Skeletal muscle cell (primary cell): ENCODE measurements at places on chromosomes 7 and 10.

DNA sequence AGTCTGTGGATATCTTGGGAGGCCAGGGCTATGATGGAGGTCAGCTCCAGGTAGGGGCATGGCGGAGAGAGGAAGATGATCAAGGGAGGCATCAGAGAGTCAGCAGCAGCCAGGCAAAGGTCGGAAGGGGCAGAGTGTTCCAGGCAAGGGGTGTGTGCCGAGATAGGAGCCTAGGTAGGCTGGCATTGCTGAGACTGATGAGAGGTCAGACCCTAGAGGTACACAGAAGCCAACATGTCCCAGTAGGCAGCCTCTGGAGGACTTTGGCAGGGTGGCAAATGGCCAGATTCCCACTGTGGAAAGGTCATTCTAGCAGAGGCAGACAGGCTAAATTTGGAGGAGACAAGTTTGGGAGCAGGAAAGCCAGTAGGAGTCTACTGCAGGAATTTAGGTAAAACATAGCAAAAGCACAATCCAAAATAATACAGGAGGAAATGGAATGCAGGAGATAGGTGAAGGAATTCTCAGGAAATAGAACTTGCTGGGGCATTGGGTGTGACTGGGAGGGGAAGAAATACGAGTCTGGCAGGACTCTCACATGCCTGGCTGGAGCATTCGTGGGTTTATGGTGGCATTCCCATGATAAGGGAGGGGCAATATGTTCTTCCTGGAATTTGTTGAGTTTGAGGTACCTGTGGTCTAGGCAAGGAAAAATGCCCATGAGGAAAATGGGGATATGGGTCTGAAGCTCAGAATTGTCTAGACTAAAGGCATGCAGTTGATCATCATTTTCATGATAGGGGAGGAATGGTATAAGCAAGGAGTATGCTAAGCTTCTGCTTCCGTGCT lies 25.7 kb downstream of the TMEM176A start:
- DNase-seq: no peak

GRCh38 chr7:96136600-96137239 lies 185.2 kb downstream of the SLC25A13 start:
- no peak for DNase-seq

DNA sequence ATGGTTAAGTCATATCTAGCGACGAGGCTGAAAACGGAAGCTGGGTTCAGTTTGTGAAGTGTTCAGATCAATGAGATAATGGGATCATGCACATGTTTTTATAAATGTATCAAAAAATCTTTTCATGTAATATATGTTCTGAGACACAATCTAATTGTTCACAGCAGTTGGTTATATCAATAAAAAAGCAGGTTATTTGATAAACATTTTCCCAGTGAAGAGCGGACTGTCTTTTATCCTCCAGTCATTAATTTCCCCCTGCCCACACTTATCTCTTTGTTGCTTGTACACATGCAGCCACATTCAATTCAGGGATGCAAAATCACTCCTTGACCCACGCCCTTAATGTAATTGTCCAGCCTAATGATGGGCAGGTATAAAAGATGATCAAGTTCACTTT lies 563.1 kb downstream of the INHBA start:
- no peak for DNase-seq

DNA sequence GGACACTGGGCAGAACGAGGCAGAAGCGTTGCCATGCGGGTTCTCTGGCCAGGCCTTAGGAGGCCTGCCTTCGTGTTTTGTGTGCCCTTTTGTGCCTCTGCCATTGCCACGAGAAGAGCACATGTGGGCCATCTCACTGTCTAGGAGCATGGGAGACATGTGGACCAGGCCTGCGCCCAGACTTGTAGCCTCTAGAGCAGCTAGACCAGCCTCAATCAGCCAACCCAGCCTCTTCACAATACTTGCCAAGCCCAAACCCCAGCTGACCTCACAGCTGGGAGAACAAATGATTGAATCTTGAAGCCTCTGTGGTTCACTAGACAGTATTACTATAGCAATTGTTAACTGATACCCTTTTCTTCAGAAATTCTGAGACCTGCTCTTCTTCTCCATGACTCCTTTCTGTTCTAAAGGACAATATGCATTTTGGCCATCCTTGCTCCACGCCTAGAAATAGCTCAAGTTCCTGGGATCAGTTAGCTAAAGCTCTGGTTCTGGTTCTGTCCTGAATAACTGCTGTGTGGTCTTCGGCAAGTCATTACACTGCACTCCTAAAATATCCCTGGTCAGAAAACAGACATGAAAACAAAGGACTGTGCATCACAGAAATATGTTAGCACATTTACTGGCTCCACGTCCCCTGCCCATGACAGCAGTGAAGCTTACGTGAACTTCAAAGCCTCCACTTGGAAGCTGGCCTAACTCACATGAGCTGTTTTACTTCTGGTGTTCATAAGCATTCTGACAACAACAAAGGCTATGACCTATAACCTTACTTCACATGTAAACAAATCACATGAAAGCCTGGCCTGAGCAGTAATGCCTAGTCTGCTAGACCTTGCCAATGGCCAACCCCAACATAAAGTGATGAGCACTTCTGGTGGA lies 72.3 kb upstream of the MKRN1 start:
- DNase-seq: no peak

DNA sequence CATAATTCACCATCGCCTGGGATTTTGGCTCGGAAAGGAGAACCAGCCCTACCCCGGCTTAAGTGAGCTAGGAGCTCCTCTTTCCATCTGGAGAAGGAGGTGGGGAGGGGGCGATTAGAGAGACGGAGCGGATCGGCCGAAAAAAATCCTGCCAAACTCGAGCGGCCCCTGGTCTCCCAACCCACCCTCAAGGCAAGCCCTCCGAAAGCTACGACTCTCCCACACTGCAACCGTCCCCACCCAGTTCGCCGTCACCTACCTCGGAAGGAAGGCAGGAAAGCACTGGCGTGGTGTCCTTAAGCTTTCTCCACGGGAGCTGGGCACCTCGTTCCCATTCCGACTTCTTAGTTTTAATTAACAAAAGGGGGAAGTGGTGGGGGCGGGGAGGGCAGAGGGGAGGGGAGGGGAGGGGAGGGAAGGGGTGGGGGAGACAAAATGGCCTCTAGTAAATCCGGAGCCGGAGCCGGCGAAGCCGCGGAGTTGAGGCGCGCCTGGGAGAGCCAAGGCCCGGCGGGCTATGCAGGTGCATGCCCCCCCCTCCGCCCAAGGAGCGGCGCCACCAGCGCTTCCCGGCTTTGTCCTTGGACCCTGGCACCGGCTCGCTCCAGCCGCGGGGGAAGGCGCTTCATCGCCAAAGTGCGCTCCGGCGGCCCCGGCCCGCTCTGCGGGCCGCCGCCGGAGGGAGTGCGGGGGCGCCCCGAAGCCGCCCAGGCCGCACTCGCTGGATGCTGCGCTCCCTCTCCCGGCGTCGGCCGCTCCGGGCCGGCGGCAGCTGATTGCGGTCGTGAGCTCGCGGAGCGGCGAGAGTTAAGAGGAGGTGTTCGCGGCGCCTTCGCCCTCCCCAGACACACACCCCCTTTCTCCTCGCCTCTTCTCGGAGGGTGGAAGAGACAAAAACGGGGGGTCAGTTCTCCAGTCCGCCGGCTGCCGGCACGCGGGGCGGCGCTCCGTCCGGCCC lies at the start of gene LRRC4:
Gene LRRC4, minus strand, starts transcription at position 784 of the 958 bp plus-strand sequence. CDS start 797 bp downstream, outside the sequence.
- no peak for DNase-seq

DNA sequence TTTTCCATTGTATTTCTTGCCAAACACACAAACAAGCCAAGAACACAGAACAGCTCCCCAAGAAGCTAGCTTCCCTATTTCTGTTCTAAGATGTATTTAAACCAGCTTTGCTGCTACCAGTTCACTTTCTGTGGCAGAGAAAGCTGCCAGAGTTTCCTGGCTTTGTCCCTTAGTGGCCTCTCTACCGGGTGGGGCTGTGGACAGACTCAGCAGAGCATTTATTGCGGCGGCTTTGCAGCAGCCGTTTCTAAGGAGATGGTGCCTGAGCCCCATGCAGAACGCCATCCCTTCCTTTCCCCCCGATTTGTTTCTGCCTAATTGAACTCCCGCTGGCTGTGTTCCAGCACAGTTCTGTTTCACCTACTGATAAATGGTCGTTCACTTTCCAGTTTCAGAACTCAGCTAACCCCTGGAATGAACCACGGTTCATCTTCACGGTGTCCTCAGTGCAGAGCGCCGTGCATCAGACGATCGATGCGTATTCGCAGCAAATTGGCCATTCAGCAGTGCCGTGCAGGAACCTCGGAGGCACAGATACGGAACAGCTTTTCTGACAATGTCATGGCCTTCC lies 33.8 kb upstream of the SFMBT2 start:
- DNase-seq: no peak

GRCh38 chr10:122669045-122669444 lies 30.6 kb downstream of the C10orf120 start:
- DNase-seq: no peak

GRCh38 chr7:117667456-117667855 lies 187.6 kb downstream of the CFTR start:
- DNase-seq: no peak

DNA sequence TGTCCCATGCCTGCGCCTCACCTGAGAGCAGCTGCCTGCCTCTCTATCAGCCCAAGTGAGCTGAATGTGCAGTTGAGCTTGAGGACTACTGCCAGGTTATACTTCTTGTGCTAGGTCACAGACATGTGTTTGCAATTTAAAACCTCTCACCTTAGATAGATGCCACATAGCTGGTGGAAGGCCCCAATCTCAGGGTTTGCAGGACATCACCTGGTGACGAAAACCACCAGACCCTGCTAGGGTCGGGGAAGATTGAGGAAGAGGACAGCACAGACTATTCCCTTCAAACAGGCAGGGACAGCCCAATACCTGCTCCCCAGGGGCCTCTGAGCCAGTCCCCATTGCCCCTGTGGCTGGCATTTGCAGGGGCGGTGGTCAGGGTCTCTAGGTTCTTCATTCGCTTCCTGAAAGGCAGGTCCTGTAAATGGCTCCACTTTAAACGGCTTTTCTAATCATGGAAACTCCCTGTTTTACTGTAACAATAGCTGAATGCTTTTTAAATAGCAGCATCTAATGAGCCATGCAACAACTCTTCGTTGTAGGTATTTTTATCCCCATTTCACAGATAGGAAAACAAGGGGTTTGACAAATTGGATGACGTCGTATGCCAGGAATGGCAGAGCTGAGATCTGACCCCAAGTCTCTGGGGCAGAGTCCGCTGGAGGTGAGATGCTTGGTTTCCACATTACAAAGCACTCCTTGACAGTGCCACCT lies 80.1 kb downstream of the EMX2 start:
- DNase-seq: no peak

DNA sequence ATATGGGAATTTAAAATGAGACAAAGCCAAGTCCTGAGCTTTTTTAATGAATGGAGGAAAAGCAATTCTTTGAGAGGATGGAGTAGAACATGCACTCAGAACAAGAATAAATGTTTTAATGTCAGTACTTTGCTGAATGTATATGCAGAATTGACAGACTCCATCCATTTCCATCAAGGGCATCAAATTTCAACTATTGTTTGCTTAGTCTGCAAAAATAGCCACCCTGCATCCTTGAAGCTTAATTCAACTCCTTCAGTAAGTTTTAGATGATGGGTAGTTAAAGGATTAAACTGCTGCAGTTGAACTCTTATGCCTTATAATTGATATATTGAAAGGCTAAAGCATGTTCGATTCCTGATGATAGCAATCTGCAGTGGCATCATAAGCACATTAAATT lies 99.7 kb upstream of the IFRD1 start:
- DNase-seq: no peak

DNA sequence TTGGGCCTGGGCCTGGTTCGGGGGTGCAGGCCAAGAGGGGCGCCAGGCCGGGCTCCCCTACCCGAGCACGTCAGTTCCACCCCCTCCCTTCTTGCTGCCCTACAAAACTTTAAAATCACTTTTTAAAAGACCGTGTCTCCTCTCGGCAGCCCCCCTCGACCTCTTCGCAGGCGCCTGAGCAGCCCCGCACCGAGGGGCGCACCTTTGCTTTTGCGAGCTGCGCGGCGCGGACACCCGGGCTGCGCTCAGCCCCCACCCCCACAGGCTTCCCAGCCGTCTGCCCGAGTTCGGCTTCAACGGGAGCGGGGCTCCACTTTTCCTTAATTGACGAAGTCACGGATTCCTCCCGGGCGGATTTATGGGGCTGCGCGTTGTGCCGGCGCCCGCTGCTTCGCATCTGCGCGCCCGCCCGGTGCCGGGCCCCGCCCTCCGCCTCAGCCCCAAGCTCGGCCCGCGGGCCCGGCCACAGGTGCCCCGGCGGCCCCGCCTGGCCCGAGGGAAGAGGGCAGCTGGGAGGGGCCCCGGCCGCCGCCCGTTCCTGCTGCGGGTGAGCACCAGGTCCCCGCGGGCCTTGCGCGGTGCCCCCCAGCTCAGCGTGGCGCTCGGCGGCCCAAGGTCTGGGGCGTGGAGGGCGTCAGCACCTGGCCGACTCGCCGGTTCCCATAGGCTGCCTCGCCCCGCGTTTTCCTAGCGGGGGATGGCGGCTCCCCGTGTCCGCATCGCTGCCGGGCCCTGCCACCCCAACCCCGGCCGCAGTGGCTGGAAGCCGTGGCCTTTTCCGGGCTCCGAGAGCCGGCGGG lies 10.8 kb upstream of the MNX1 start:
- no peak for DNase-seq
